ENCODE measurements at places on chromosomes 16 and 17.

- no peak for DNase-seq
These were observed 6.5 kb downstream of the NFATC3 start for GRCh38 chr16:68091380-68092261.

DNA sequence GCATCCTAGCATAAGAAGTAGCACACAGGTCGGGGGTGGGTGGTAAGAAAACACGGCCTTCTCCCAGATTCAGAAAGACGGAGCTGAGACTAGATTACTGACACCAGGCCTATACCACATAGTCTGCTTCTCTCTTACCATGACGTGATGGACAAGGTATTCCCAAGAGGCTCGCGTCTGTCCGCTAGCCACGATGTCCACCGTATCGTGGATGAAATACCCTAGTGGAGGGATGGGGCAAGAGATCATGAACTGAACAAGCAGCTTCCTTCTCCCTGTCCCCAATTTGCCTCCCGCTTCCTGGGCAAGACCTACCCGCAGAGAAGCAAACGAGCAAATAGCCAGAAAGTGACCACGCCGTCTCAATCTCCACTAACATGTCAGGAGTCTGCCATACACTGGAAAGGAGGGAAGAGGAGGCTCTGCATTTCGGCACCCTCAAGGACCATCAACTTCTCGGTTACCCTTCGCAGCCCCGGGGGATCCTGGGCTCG is 820 bp downstream of the TLCD1 start:
- no peak for DNase-seq

- DNase-seq: no peak
These were observed 510.3 kb upstream of the ZFHX3 start for GRCh38 chr16:73558219-73558618.

DNA sequence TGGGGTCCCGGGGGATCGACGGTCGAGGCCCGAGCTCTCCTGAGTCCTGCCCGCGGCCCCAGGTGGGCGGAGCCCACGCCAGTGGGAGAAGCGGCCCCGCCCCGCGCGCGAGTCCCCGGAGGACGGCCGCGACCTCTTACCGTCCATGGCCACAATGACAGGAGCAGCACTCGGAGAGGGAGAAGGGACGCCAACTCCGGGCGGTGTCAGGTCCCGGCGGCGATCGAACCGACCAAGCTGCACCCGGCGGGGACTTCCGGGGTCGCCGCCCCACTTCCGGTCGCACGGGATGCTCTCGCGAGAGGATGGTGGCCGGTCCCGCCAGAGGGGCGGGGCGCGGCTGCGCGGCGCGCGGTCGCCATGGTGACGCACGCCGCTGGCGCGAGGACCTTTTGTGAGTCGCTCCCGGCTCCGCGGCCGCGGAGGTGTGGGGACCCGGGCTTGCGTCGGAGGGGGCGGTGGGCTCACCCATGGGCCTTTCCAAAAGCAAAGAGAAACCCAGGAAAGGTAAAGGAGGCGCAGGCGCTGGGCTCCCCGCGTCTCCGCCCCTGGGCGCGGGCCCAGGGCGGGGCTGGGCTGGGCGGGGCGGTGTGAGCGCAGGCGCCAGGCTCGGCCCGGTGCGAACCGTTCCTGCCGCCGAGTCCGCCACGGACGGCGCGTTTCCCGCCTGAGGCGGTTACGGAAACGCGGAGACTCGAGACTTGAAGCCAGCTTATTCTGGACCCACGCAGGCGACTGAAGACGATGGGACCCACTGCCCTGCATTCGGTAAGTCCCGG is at the start of the genes CHMP1A and SPATA33:
TSS of gene CHMP1A (minus strand) at position 267 of the 779 bp plus-strand sequence. CDS start at position 147, 120 bp downstream.
TSS of gene SPATA33 (plus strand) at position 395 of the 779 bp plus-strand sequence. CDS start at position 471, 76 bp downstream.
- DNase-seq: peak; percentile 90

Measured in progenitor cell of endocrine pancreas (in vitro differentiated cells).